ENCODE measurements at places on chromosomes 3 and 15. TPM values are rescaled to one million over a fixed set of nuclear protein-coding genes. Genes with fewer than 3 reads are reported as not detected.
A peak's percentile ranks its signal among the peaks of the same experiment; 100 is the strongest.

- no peak overlapping the region for H3K27ac ChIP-seq
- H3K27me3 ChIP-seq = no peaks in the 10 kb centered on the region
- H3K4me1 ChIP-seq = no peaks in the 10 kb centered on the region
- H3K36me3 ChIP-seq = no peaks in the 10 kb centered on the region
- DNase-seq = no peak
These were observed 140.2 kb upstream of the LYSMD4 start for GRCh38 chr15:99873451-99873850.

DNA sequence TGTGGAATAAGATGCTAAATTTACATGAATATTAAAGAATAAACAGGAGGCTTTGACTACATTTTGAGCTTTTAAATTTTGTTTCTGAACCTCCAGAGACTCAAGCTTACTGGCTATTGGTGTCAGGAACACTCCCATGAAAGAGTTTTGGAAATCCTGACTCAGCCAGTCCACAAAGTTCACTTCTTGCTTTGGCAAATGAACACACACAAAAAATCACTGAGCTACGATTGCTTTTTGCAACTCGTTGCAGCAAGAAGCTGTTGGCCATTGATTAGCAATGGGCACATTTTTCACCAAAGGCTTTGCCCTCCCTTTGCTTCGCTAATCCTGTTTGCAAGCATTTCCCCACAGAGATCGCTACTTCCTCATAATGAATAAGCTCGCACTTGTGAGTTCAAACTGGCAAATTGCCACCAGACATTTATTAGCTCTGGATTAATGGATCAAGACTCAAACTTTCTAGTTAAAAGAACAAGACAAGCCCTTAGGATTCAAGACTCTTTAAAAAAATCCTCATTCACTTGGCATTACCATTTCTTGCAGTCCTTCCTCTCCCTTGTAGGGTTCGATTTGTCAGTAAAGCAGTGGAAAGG is 343.2 kb upstream of the ONECUT1 start:
- H3K4me3 ChIP-seq = no peak overlapping the region
- no peaks in the 10 kb centered on the region for H3K27me3 ChIP-seq
- DNase-seq = no peak
- no peak overlapping the region for H3K27ac ChIP-seq

- H3K36me3 ChIP-seq = no peaks in the 10 kb centered on the region
- peaks cover 10% of the 10 kb centered on the region for H3K4me1 ChIP-seq
- 0 out of 2 replicates have a peak, but pooled peaks cover 4% of the 10 kb centered on the region for H3K27me3 ChIP-seq
These were observed 209.6 kb upstream of the PFN2 start for GRCh38 chr3:150180334-150180733.

- H3K4me1 ChIP-seq = peaks cover 20% of the 10 kb centered on the region
- no peak for DNase-seq
- no peak overlapping the region for H3K4me3 ChIP-seq
- no peaks in the 10 kb centered on the region for H3K27me3 ChIP-seq
- peaks cover 11% of the 10 kb centered on the region for H3K36me3 ChIP-seq
These were observed 6.0 kb downstream of the PRC1 start for GRCh38 chr15:90988296-90988695.

DNA sequence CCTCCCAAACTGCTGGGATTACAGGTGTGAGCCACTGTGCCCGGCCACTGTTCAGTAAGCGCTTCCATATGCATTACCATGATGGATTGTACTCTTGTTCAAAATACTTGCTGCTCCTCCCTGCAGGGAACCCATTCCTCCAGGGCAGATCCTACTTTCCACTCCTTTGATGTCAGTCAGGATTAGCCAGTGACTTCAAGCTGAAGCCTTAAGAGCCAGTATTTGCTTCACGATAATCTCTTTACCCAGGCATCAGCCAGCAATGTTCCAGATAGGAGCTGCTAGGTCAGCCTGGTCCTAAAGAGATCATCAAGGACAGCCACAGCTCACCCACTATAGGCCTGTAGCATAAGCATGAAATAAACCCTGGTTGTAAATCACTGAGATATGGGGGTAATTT is 96.5 kb upstream of the UBE2E2 start:
- H3K27me3 ChIP-seq = no peaks in the 10 kb centered on the region
- no peak for DNase-seq
- no peaks in the 10 kb centered on the region for H3K4me1 ChIP-seq
- H3K36me3 ChIP-seq = no peaks in the 10 kb centered on the region

- H3K27ac ChIP-seq = no peak overlapping the region
- H3K4me1 ChIP-seq = no peaks in the 10 kb centered on the region
- DNase-seq = peak; percentile 65
- H3K4me3 ChIP-seq = peak overlapping the region; percentile 62
These were observed 8.2 kb downstream of the ALG3 start for GRCh38 chr3:184240384-184241140.

- no peak overlapping the region for H3K27ac ChIP-seq
- no peaks in the 10 kb centered on the region for H3K36me3 ChIP-seq
- DNase-seq = no peak
- no peaks in the 10 kb centered on the region for H3K27me3 ChIP-seq
These were observed 130.9 kb downstream of the ASB7 start for GRCh38 chr15:100733101-100733842.

- H3K4me3 ChIP-seq = no peak overlapping the region
- H3K27me3 ChIP-seq = no peaks in the 10 kb centered on the region
- no peaks in the 10 kb centered on the region for H3K36me3 ChIP-seq
- no peaks in the 10 kb centered on the region for H3K4me1 ChIP-seq
- H3K27ac ChIP-seq = no peak overlapping the region
These were observed 316.6 kb upstream of the UBE2E2 start for GRCh38 chr3:22886439-22887068.

DPH6 gene
- 44.5 TPM for total RNA-seq

DNA sequence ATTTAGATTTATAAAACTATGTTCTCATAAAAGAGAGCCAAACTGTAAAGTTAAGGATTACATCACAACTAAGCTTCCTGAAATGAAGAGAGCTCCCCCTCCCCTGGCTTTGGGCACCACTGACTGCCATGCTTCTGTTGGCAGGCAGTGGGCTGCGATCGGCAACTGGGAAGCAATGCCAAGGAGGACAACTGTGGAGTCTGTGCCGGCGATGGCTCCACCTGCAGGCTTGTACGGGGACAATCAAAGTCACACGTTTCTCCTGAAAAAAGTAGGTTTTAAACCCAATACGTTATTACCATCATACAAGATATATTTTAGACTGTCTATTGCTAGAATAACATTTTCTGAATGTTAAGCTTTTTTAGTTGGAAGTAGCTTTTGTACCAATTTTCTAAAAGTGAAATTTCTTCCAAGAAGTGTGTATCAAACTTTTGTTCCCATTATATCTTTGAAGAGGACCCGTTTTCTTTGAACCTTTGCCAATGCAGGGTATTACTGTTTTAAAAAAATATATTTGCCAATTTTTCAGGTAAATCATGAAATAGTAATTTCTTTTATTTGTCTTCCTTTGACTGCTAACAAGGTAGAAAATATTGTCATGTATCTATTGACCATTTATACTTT is 184.1 kb downstream of the ADAMTSL3 start:
- H3K4me1 ChIP-seq = no peaks in the 10 kb centered on the region
- no peaks in the 10 kb centered on the region for H3K36me3 ChIP-seq
- peak; percentile 78 for DNase-seq
- no peak overlapping the region for H3K27ac ChIP-seq
- no peak overlapping the region for H3K4me3 ChIP-seq
- no peaks in the 10 kb centered on the region for H3K27me3 ChIP-seq
